Epithelial cell of umbilical artery (primary cell): ENCODE measurements at places on chromosomes 3 and 15. TPM values are rescaled to one million over a fixed set of nuclear protein-coding genes. Genes with fewer than 3 reads are reported as not detected.

IQSEC1 gene
- 6.2 and 8.5 TPM in 2 replicates for total RNA-seq

SV2B gene
- total RNA-seq: not detected in 2 replicates

NLGN1 gene
- total RNA-seq: 11.7 and 25.5 TPM in 2 replicates

SOX2 gene
- total RNA-seq: not detected in 2 replicates
